ENCODE measurements at places on chromosomes 1 and 21.

- DNase-seq, result peak; percentile 89
Measured at GRCh38 chr21:33025489-33026442, at the start of gene OLIG2. OLIG2 (plus strand) TSS chr21:33025935; CDS start chr21:33026863, 928 bp downstream.

GRCh38 chr21:20592463-20592862 lies 405.7 kb upstream of the NCAM2 start:
- DNase-seq, result no peak

DNA sequence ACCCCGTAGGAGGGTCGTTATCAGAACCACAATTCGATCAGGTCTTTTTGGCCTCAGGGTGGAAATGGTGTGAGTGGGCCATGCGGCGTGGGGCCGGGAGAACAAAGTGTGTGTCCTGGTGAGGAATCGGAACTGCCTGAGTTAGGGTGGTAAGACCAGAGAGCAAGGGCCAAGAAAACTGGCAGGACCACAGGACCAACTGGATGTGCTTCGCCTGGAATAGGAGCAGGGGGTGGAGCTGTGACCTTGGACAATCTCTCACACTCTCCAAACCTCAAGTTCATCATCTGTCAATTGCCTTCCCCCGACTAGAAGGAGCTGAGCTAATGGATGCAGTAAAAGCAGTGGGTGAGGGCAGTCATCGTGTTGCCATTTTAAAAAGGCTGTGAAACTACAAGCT lies 59.5 kb downstream of the NAV1 start:
- DNase-seq, result no peak

GRCh38 chr1:156160743-156161171 lies 7.4 kb downstream of the SEMA4A start:
- peak; percentile 75 for DNase-seq

GRCh38 chr1:197572169-197572568 lies 203.1 kb downstream of the DENND1B start:
- no peak for DNase-seq

GRCh38 chr1:98077691-98078090 lies 156.9 kb upstream of the DPYD start:
- DNase-seq, result no peak

DNA sequence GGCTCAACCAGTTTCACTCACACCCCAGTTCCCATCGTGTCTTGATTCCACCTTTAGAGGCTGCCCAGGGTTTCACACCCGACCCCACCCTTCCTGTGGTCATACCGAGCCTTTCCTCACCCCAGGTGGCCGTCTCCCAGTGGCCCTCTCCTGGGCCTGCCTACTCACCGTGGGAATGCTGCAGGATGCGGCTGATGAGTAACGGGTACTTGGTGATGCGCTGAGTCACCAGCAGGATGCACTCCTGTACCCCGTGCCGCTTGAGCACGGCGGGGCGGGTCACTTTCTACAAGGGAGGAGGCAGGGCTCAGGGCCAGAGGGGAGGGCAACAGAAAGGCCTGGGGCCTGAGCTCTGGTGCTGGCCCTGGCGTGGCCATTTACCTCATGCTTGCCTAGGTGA lies 16.4 kb downstream of the ARHGEF2 start:
- DNase-seq, result no peak

GRCh38 chr1:64956010-64956640 lies 10.2 kb downstream of the JAK1 start:
- no peak for DNase-seq

GRCh38 chr1:67700220-67700619 lies 15.2 kb downstream of the GADD45A start:
- no peak for DNase-seq

DNA sequence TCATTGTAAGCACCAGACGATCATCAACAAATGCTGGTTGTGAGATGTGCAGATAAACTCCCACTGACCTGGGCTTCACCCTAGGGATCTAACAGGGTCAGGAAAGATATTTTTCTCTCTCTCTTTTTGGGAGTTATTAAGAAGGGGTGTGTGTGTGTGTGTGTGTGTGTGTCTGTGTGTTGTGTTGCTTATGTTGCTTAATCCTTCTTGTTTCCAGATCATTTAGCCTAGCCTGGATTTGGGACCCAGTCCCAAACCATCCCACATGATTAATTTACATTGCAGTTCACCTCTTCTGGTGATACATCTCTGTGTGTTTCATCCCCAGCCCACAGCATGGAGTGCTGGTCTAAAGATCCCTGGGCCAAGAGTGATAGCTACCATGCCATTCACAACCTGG lies 122.8 kb upstream of the IPO9 start:
- DNase-seq, result no peak

- no peak for DNase-seq
Measured at GRCh38 chr1:53604291-53604919, 134.6 kb downstream of the GLIS1 start.

DNA sequence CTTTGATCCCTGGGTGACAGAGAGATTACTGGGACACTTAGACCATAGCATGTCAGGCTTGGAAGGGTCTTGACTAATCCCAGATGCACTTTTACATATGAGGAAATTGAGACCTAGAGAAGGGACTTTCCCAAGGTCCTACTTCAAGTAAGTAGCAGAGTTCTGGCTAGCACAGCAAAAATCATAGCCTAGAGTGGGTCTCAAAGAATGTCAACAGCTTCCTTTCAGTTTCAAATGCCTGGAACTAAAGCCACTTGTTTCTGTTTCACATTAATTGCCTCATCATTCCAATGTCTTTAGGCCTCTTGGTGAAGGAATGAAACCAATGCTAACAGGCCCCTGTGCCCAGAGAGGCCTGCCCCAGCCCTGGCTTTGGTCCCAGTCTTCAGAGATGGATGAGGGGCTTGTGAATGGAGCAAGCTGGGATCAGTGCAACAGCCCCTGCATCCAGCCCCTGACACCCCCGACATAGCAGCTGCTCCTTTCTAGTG lies 26.6 kb downstream of the ATF3 start:
- no peak for DNase-seq

- no peak for DNase-seq
Measured at GRCh38 chr1:177783051-177783450, 186.8 kb downstream of the SEC16B start.

DNA sequence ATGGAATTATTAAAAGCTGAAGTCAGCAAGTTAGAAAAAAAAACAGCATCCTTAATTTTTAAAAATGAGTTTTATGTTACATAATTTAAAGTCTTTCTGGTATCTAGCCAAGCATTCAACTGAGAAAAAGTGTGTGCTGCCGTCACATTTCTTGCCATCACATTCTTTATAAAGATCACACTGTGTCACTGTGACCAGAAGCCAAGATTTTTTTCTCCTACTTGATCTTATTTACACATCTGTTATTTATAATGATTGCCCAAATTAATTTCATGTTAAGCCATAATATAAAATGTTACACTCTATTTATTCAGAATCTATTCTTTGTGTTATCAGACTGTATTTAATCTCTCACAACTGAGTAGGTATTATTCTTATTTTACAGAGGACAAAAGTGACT lies 1603.7 kb downstream of the PLA2G4A start:
- no peak for DNase-seq

DNA sequence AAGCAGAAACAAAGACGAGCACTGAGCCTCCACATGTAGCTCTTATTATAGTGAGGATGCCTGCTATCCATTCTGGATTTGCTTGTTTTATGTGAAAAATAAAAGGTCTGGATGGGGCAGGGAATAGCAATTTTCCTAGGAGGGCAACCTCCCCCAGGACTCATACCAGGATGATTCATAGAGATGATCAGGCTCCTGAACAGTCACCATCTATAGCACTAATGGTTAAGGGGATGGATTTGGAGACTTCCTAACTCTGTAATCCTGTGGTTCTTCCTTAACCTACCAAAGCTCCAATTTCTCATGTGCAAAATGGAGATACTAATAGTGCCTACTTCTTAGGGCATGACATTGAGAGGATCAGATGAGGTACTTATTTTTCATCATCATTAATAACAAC lies 34.5 kb upstream of the CD58 start:
- no peak for DNase-seq

GRCh38 chr1:93528412-93528811 lies 80.5 kb downstream of the FNBP1L start:
- no peak for DNase-seq

DNA sequence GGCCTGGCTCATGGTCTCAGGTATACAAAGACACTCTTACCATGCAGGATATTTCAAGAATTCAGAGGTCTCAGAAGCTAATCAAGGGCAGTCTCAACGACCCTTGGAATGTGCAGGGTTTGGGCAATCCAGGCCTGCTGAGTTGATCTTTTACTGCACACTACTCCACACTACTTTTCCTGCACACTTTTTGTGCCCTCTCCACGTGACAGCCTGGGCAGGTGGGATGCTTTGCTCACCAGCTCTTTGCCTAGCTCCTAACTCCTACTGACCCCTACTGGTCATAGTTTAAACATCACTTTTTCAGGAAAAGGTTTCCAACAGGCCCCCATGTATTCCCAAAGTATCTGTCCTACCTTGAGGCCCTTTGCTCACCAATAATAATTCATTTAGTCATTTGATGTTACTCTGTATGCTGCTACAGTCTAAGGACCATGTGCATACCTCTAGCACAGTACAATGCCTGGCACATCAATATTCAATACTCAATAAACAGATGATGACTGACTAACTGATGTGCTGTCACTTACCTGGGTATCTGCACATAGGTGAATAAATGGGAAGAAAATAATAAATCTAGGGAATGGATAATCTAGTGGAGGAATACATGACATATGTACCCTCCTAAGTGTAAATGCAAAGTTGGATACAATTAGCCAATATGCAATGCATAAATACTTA lies 9.6 kb downstream of the DUSP23 start:
- DNase-seq, result no peak

Data from frontal cortex (tissue), 4 donors.